Activated T-cell treated with anti-CD3 and anti-CD28 coated beads, Interleukin-2, amount 50 U/mL, for 72 hours (primary cell): ENCODE measurements at places on chromosomes 5 and 9. TPM values are rescaled to one million over a fixed set of nuclear protein-coding genes. Genes with fewer than 3 reads are reported as not detected.

GRCh38 chr9:117063721-117064471 is 351.0 kb downstream of the ASTN2 start:
- H3K27me3 ChIP-seq: no peaks in the 10 kb centered on the region
- no peak for DNase-seq
- H3K27ac ChIP-seq: no peak overlapping the region

DNA sequence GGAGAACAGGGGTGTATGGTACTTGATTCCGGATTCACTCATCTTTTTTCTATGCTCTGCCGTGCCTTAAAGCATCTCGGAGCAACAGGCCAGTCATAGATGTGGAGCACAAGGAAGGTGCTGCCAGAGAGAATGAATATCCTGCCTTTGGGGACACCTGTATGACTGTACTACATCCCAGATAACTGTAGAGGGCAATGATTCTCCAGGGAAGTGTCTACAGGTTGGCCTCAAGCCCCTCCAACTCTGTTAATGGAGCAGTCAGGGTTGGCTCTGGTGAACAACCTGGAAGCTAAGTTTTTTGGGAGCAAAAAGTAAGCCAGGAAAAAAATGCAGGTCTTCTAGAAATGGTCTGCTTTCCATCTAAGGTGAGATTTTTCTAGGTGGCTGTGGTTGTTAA is 71.0 kb downstream of the NREP start:
- H3K27me3 ChIP-seq: no peaks in the 10 kb centered on the region
- no peak for DNase-seq
- no peak overlapping the region for H3K4me3 ChIP-seq
- no peaks in the 10 kb centered on the region for H3K4me1 ChIP-seq

The RC3H2 gene
- 35.6 TPM for total RNA-seq

- no peak overlapping the region for H3K27ac ChIP-seq
- no peak for DNase-seq
- H3K4me3 ChIP-seq: no peak overlapping the region
- H3K27me3 ChIP-seq: no peaks in the 10 kb centered on the region
- peaks cover 7% of the 10 kb centered on the region for H3K4me1 ChIP-seq
- H3K36me3 ChIP-seq: no peaks in the 10 kb centered on the region
These were observed 64.6 kb upstream of the KLF9 start for GRCh38 chr9:70478963-70479641.

GRCh38 chr5:112574536-112574935 is 155.5 kb upstream of the EPB41L4A start:
- no peaks in the 10 kb centered on the region for H3K36me3 ChIP-seq
- no peaks in the 10 kb centered on the region for H3K4me1 ChIP-seq
- no peak for DNase-seq
- no peak overlapping the region for H3K27ac ChIP-seq
